Stimulated activated effector memory CD8-positive, alpha-beta T cell treated with anti-CD3 and anti-CD28 coated beads, Interleukin-12 subunit alpha, Interleukin-12 subunit beta, amount 100 ng/mL, for 72 hours (primary cell): ENCODE measurements at places on chromosomes 12 and 14.

DNA sequence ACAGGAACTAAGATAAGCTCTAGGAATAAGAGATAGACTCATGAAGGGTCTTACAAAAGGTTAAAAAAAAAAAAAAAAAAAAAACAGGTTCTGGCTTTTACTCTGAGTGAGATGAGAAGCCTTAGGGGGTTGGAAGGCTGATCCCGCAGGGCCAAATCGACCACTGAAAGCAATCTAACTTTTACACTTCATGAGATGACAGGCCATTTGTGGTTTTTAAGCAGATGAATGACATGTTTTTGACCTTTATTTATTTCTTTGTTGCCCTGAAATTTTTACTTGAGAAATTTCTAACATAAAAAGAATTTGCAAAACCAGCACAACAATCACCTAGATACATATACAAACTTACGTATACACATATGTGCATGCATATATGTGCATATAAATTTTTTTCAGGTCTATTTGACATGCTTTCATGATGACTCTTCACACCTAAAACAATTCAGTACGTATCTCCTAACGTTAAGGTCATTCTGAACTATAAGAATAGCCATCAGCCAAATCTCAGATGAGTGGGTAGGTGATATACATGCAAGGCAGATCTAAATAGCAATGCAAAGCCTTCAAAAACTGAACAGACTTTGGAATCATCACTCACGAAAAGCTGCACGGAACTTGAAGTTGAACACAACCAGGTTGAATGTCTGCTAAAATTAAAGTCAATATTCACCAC, 87.0 kb downstream of the R3HDM2 start:
- DNase-seq, result no peak

- DNase-seq, result no peak
Observed at GRCh38 chr12:43162138-43162537, 389.9 kb downstream of the ADAMTS20 start.

DNA sequence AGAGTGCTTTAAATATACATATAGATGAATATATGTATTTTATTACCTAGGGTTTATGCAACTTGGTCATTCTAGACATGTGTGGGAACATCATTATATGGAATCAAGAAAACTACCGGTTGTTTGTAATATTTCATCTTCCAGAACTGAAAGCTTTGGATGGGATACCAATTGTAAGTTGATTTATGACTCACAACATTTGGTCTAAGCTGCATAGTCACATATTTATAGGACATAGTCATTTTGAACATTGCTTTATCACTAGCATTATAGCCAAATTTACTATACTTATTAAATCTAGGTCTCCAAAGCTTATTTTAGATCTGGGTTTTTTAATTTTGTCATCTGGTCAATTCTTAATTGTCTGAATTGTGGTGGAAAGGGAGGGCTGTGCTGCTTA, 83.7 kb upstream of the PCNX4 start:
- DNase-seq, result no peak

DNA sequence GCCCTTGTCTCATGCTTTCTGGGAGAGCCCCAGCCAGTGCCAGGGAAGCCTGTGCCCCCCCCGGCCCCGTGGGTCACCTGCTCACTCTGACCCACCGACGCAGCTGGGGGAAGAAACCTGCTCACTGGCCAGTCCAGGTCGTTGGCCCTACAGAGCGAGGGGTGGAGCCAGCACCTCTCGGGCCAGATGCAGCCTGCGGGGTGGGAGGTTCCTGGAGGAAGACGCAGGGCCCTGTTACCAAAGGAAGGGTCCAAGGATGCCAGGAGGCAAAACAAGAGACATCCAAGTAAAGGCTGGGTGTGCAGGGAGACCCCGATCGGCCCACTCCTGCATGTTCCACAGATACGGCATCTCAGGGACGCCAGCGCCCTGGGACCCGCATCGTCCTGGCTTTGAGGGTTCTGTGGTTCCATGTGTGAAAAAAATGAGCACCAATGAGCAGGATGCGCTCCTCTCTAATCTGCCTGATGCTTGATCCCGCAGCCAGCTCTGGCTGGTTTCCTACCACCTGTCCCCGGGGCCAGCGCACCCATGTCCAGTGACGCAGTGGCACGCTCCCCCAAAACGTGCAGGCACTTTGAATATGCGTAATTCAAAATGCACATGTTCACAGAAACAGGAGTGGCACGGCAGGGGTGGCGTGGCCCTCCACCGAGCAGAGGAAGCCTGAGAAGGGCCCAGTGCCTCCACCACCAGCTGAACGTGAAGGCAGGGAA, 66.0 kb upstream of the GALNT9 start:
- DNase-seq, result no peak

DNA sequence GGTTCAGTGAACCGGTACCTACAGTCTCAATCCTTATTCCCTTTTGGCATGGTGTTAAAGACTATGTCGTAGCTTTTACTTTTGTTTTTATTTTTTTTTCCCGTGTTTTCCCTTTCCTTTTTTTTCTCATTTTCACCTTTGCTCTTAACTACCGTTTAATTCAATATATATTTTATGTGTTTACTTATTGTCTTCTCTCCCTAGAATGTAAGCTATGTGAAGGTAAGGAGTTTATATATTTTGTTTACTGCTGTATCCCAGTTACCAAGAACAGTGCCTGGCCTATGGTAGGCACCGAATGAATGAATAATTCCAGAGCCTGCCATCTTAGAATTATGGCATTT, 261 bp upstream of the MLH3 start:
- DNase-seq, result no peak
